Gastrocnemius medialis (tissue), 4 donors: ENCODE measurements at places on chromosomes 11 and 22. TPM values are rescaled to one million over a fixed set of nuclear protein-coding genes. Genes with fewer than 3 reads are reported as not detected.

DNA sequence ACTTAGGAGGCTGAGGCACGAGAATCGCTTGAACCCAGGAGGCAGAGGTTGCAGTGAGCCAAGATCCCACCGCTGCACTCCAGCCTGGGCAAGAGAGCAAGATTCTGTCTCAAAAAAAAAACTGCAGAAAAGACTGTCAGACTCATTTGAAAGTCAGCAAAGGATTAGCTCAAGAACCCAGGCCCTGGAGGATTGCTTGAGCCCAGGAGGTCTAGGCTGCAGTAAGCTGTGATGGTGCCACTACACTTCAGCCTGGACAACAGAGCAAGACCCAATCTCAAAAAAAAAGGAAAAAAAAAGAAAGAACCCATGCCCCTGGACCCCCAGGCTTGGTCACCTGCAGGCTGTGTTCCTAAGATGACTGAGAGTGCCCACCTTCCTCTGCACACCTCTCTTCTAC, 16.2 kb downstream of the LIF start:
- peaks cover 9% of the 10 kb centered on the region for H3K27me3 ChIP-seq
- no peak overlapping the region for H3K27ac ChIP-seq
- H3K4me3 ChIP-seq, result no peak overlapping the region
- no peaks in the 10 kb centered on the region for H3K4me1 ChIP-seq
- H3K36me3 ChIP-seq, result no peaks in the 10 kb centered on the region

GRCh38 chr11:128802358-128802981, 64.6 kb downstream of the KCNJ1 start:
- no peaks in the 10 kb centered on the region for H3K27me3 ChIP-seq
- peaks cover 3% of the 10 kb centered on the region for H3K4me1 ChIP-seq
- no peak overlapping the region for H3K27ac ChIP-seq

- no peak overlapping the region for H3K27ac ChIP-seq
- no peak for DNase-seq
- H3K4me1 ChIP-seq, result no peaks in the 10 kb centered on the region
- no peak overlapping the region for H3K4me3 ChIP-seq
- H3K36me3 ChIP-seq, result no peaks in the 10 kb centered on the region
- no peaks in the 10 kb centered on the region for H3K27me3 ChIP-seq
These were observed 250.0 kb downstream of the DYNC2H1 start for GRCh38 chr11:103359216-103359615.

DNA sequence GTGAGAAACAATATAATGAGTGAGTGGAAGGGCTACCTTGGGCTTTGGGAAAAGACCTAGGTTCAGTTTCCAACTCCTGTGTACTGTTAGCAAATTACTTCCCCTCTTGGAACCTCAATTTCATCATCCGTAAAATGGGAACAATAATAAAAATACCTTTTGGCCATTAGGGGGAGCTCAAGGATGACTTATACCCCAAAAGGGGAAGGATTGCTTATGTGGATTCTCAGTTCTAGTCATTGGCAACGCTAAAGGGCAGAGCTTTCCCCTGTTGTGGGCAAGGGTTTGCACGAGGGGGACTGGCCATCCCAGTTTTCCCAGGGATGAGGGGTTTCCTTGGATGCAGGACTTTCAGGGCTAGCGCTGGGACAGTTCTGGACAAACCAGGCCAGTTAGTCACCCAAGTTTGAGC, 3.1 kb upstream of the COMMD9 start:
- DNase-seq, result no peak
- H3K27ac ChIP-seq, result no peak overlapping the region
- peaks cover 15% of the 10 kb centered on the region for H3K4me1 ChIP-seq
- no peak overlapping the region for H3K4me3 ChIP-seq
- no peaks in the 10 kb centered on the region for H3K36me3 ChIP-seq

- no peak overlapping the region for H3K27ac ChIP-seq
- peaks cover 20% of the 10 kb centered on the region for H3K4me1 ChIP-seq
- no peak for DNase-seq
- no peak overlapping the region for H3K4me3 ChIP-seq
- H3K36me3 ChIP-seq, result no peaks in the 10 kb centered on the region
- no peaks in the 10 kb centered on the region for H3K27me3 ChIP-seq
These were observed 63.0 kb downstream of the C22orf31 start for GRCh38 chr22:28998681-28999080.

DNA sequence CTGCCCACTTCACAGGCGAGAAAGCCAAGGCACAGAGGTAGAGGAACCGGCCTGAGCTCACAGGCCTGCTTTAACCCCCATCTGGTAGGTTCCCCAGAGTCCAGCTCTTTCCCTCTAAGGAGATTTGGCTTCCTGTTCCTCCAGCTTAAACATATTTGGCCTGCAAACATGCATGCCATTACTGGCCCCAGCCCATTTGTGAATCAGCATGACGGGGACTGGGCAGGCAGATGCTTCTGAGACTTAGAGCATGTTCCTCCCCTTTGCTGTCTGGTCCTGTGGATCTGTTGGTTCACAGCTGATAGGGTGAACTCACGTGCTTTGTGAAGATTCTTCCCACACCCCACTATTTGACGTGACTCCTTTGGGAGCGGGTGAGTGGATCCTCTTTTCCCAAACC, 12.6 kb downstream of the CHST1 start:
- DNase-seq, result no peak
- peaks cover 11% of the 10 kb centered on the region for H3K4me1 ChIP-seq
- no peak overlapping the region for H3K27ac ChIP-seq
- H3K27me3 ChIP-seq, result no peaks in the 10 kb centered on the region
- no peaks in the 10 kb centered on the region for H3K36me3 ChIP-seq
- no peak overlapping the region for H3K4me3 ChIP-seq

The LRRC4C gene
- total RNA-seq, result 0.59 TPM

The OSBP2 gene
- total RNA-seq, result 3.0 TPM

The HSPB2 gene
- total RNA-seq, result 3.4 TPM

The MOV10L1 gene
- total RNA-seq, result 0.25 TPM
